ENCODE measurements at places on chromosomes 2 and 18.

- no peak for DNase-seq
Observed at GRCh38 chr2:1883476-1883875, 139.2 kb upstream of the PXDN start.

DNA sequence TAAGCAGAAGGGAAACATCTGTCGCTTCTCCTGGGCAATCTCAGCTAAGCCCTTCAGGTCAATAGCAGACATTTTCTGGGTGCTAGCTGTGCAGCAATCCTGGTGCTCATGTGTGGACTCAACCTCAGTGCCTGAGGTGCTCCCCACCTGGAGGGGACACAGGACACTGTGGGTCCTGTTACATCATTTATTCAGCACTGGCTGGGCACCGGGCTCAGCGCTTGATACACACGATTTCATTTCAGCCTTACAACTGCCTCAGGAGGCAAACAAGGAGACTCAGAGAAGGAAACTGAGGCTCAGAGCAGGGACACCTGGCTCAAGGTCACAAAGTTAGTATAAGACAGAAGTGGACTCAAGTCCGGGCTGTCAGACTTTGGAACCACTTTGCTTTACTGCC lies 46.7 kb downstream of the MARCO start:
- no peak for DNase-seq

DNA sequence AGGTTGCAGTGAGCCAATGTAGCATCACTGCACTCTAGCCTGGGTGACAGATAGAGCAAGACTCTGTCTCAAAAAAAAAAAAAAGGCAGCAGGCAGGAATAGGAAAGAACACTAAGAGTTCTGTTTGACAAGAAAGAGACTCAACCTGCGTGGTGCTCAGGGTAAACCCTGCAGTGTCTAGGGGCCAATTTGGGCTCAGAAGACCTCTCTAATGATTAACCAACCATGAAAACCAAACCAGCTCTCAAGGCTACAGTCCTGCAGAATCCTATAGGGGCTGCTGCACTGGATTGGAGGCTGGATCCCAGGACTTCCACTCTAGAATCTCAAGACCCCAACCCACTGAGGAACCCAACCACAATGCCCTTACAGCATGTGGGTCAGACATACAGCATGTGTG lies 2.4 kb downstream of the TRABD2A start:
- DNase-seq, result no peak

GRCh38 chr2:80515964-80516363 lies 211.4 kb upstream of the LRRTM1 start:
- DNase-seq, result no peak

- no peak for DNase-seq
Observed at GRCh38 chr18:25033747-25034471, 318.1 kb downstream of the ZNF521 start.

DNA sequence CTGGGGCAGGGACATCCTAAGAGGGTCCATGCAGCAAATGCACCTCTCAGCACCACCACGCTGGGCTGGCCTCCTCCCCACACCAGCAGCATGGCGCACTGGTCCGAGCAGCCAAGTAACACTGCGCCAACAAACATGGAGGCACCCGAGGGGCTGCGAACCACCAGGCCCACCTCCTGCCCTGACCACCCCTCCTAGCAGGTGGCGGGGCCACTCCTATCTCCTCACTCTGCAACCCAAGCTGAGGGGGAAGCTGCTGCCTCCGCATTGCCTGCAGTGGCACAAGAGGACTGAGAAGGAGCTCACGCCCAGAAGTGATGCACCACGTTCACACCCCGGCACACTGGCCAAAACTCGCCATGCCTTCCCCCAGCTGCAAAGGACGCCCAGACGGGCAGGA lies 94.4 kb downstream of the EIPR1 start:
- DNase-seq, result no peak

DNA sequence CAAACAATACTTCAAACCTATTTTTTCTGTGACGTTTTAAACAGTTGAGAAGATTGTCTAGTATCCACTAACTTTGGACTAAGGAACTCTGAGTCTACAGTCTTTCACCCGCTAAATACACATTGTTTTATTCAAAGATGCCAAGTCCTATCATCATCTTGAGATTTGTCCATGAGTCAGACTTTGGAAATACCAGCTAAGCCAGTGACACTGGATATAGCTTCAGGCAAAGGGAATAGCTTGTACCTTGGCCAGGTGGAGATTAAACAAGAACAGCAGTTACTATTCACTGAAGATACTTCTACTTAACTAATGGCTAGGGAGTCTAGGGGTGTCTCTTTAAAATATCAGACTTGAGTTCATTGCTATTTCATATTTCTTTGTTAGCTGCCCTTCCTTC lies 137.5 kb downstream of the COMMD1 start:
- DNase-seq, result no peak

GRCh38 chr2:8606649-8607550 lies 75.0 kb upstream of the ID2 start:
- DNase-seq, result no peak

- DNase-seq, result no peak
Observed at GRCh38 chr2:130328710-130329109, 14.0 kb upstream of the IMP4 start.

- no peak for DNase-seq
Observed at GRCh38 chr2:112160283-112161250, 22.4 kb downstream of the FBLN7 start.

DNA sequence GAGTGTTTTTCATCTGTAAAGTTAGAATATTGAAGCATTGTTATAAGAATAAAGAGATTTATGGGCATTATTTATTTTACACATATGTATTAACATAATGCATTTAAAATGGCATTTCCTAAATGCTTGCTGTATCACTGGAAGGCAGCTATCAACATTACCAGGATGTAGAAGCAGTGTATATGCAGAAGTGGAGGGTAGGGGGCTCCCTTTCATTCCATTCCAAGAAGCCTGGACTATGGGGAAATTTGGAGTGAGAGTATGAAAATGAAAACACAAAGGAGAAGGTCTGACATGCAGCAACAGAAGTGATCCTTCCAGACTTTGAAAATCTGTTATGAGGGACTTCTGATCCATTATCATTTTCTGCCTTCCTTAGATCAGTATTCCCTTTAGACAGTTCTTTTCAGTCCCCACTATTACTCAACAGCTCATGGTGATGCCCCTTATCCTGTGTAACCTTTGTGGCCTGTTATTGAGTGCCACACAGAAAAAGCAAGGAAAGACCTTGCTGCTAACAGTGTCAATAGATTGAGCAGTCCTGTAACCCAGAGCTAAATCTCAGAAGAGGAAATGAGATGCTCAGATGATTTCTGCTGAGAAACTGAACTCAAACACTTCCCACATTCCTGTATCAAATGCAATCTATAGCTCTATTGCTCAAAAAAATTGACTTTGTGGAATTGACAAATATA lies 216.6 kb downstream of the HNMT start:
- DNase-seq, result no peak

- no peak for DNase-seq
Observed at GRCh38 chr2:188664416-188664815, 309.8 kb upstream of the COL3A1 start.

All from GOT3 (cell line).